ENCODE measurements at places on chromosomes 6 and 20. TPM values are rescaled to one million over a fixed set of nuclear protein-coding genes. Genes with fewer than 3 reads are reported as not detected.

The COX4I2 gene
- total RNA-seq: 16.2 TPM

The PTK6 gene
- total RNA-seq: not detected

The TMEM217 gene
- under 0.01 TPM for total RNA-seq

The CITED2 gene
- total RNA-seq: 41.8 TPM

The HSPA12B gene
- 14.6 TPM for total RNA-seq

The EMILIN3 gene
- total RNA-seq: 23.5 TPM

The NINL gene
- 5.7 TPM for total RNA-seq

The SPATA2 gene
- total RNA-seq: 1.0 TPM

The ACOT8 gene
- 27.1 TPM for total RNA-seq

The OR2H2 gene
- total RNA-seq: not detected

The IRF4 gene
- total RNA-seq: 3.1 TPM

The HIVEP2 gene
- total RNA-seq: 17.7 TPM

The LRRC1 gene
- 3.7 TPM for total RNA-seq

The SRMS gene
- not detected for total RNA-seq

The CCM2L gene
- 4.7 TPM for total RNA-seq

The TMEM14A gene
- total RNA-seq: 7.3 TPM

The MCHR2 gene
- not detected for total RNA-seq

The SYNDIG1 gene
- 2.6 TPM for total RNA-seq

The CST5 gene
- not detected for total RNA-seq

The HLA-DOB gene
- not detected for total RNA-seq

The ZNF334 gene
- 3.7 TPM for total RNA-seq

The PHF3 gene
- total RNA-seq: 22.4 TPM

The SNPH gene
- total RNA-seq: 3.7 TPM

The ZBTB24 gene
- total RNA-seq: 4.7 TPM

The TFAP2B gene
- not detected for total RNA-seq

The ULBP1 gene
- total RNA-seq: not detected

Data from skeletal muscle tissue (tissue), 5 donors.